Globus pallidus (tissue), 1 donor: ENCODE measurements at places on chromosomes 1 and 21.

- no peak for DNase-seq
Measured at GRCh38 chr1:236880209-236880608, 85.1 kb downstream of the MTR start.

DNA sequence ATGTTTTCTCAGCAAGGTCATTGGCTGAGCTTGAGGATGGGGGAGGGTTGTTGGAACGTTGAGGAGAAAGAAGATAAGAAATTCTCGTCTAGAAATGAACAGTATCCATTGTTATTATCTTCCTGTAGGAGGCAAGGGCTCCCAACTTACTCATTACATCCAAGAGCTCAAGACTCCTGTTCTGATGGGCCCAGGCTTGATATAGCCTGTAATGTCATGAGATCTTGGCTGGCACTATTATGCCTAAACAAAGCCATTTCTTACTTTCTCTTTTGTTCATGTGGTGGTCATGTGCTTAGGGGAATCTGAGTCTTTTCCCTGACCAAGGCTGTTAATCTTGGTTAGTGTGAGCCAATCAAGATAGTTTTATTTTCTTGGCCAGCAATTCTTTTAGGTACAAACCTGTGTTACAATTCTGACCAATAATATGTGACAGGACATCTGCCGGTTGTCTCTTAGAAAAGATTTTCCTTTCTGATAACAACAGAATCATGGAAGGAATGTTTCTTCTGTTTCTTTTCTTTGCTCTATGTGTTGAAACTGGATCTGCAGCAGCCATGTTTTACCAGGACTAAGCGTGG lies 15.2 kb upstream of the IGSF3 start:
- DNase-seq, result no peak

- no peak for DNase-seq
Measured at GRCh38 chr1:70864302-70864701, 183.3 kb downstream of the PTGER3 start.

GRCh38 chr1:176193023-176193422 lies 14.1 kb downstream of the COP1 start:
- no peak for DNase-seq
